DMS 273 treated with DMSO at 0.1 percent for 48 hours (cell line): ENCODE measurements at places on chromosomes 7 and 10.
A peak's percentile ranks its signal among the peaks of the same experiment; 100 is the strongest.

GRCh38 chr10:33635967-33636515, 301.6 kb upstream of the NRP1 start:
- no peak for DNase-seq

- no peak for DNase-seq
These were observed 290.8 kb upstream of the ZNF32 start for GRCh38 chr10:43939389-43939938.

DNA sequence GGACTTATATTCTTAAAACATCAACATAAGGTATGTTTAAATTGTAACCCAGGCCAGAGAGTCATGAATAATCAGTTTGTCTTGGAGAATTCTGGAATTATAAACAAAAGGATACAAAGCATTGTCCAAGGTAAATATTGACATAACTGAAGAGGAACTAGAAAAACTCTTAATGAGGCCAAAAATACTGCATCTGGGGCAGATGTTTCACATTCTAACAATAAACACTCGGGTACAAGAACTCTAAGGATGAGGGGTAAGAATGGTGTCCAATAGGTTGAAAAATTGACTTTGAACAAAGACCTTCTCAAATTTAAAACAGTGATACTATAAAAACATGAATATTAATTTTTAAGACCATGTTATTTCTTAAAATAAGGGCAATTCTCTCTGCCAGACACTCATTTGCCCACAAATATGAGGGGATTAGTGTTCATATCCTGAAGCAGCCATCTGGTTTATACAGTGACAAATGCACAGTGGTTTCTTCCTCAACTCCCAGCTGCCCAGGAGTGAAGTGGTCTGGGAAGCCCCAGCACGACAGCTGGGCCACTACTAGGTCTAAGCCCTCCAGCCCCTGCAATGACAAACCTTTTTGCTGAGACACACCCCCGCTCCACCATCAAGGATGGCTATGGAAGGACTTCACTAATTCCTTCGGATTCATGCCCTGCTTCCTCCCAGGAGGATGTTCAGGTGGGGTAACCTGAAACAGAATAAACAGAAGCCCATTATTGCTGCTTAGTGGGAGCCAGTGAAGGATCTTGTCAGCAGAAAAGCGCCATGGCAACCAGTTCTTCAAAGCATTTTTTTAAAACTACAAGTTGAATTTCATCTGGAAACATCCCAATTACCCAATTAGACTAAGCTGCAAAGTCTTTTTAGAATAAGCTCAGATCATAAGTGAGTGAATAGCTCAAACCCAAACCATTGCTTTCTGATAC, 107.5 kb upstream of the ARID5B start:
- DNase-seq, result no peak

- DNase-seq, result no peak
These were observed 152.2 kb upstream of the PDE1C start for GRCh38 chr7:32222251-32222900.

DNA sequence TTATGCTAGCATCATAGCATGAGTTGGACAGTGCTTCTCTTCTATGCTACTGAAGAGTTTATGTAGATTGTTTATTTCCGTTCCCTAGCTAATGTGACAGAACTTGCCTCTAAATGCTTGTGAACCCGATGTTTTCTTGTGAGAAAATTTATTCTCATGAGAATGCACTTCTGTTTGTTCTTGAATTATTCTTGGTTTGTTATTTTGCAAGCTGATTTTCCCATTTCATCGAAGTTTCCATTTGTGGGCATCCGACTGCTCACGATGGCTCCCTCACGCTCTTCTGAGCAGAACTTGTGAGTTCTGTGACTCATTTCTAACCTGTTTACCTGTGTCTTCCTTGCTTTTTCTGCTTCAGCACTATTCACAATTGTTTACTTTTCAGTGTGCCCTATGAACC, 59.9 kb downstream of the WDFY4 start:
- DNase-seq, result no peak

DNA sequence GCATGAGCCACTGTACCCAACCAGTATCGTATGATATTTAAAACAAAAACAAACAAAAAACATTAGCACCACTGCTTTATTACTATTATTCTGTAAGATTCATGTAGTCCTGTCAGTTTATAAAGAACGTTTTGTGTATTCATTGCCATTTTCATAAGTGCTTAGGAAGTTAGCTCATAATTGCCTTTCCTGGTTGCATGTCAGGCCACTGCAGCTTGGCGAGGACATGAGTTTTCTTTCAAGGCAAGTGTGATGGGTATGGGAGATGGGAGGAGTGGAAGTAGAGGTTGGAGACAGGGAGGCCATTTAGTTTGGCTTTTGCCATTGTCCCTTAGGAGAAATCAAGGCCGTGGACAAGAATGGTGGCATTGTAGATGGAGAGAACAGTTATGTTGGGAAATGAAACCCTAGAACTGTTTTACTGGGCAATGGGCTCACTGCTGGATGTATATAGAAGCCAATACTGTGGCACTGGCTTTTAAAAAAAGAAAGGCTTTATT, 48.9 kb downstream of the TYW1 start:
- DNase-seq, result no peak

- DNase-seq, result no peak
These were observed 48.2 kb downstream of the ARMH3 start for GRCh38 chr10:102007796-102008195.

DNA sequence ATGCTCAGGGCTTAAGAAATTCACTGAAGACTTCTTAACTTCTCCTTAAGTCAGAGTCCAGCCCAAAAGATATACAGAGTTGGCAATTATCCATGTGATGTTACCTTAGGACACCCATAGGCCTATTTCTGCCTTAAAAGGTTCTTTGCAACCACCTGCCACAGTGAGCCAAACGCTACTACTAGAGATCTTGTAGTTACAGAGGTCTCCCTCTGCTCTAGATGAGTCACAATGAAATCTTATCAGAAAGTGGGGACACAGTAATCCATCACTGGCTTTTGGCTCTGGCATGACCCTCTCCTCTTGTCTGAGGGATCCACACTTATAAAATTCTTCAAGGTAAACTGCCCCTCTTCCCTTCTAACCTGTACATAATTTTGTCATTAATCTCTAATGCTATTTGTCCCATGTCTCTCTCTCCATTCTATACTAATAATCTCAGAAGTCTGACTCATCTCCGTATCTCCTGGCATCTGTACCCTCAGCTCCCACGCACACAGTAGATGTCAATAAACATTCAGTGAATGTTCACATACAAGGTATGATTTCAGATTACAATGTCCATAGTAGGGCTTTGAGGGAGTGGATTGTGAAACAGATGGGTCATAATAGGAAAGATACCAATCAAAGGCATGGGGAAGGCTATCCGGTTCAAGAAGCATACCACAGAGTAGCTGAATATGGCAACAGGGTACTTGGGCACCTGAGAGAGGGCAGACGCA, 112.1 kb downstream of the SGMS1 start:
- no peak for DNase-seq

DNA sequence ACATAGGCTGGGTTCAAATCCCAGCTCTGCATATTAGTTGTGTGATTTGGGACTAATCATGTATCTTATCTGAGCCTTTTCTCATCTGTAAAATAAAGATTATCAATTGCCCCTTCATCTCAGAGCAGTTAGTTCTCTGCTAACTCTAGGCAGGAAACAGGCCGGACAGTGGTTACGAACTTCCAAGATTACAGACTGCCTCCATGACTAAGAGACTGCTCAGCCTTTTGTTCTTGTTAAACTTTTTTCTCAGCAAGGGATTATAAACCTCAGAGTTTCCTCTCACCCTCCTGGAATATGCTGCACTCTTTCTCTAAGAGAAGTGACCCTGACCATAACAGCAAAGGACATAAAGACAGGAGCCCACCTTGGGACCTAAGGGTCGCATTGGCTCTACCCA, 52.5 kb upstream of the NFKB2 start:
- no peak for DNase-seq

GRCh38 chr7:36309301-36309700, 80.4 kb upstream of the ANLN start:
- DNase-seq, result no peak

GRCh38 chr7:89837515-89837914, 316.8 kb upstream of the STEAP1 start:
- peak; percentile 96 for DNase-seq

DNA sequence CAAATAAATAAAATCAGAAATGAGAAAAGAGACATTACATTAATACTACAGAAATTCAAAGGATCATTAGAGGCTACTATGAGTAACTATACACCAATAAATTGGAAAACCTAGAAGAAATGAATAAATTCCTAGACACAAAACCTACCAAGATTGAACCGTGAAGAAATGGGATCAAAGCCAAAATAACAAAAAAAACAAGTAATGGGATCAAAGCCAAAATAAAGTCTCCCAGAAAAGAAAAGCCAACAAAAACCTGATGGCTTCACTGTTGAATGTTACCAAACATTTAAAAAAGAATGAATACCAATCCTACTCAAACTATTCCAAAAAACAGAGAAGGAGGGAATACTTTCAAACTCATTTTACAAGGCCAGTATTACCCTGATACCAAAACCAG, 20.0 kb downstream of the GSDME start:
- no peak for DNase-seq

- DNase-seq, result no peak
These were observed 288.3 kb downstream of the CELF2 start for GRCh38 chr10:11305825-11306593.

GRCh38 chr7:84529480-84530205, 335.1 kb upstream of the SEMA3A start:
- DNase-seq, result no peak

DNA sequence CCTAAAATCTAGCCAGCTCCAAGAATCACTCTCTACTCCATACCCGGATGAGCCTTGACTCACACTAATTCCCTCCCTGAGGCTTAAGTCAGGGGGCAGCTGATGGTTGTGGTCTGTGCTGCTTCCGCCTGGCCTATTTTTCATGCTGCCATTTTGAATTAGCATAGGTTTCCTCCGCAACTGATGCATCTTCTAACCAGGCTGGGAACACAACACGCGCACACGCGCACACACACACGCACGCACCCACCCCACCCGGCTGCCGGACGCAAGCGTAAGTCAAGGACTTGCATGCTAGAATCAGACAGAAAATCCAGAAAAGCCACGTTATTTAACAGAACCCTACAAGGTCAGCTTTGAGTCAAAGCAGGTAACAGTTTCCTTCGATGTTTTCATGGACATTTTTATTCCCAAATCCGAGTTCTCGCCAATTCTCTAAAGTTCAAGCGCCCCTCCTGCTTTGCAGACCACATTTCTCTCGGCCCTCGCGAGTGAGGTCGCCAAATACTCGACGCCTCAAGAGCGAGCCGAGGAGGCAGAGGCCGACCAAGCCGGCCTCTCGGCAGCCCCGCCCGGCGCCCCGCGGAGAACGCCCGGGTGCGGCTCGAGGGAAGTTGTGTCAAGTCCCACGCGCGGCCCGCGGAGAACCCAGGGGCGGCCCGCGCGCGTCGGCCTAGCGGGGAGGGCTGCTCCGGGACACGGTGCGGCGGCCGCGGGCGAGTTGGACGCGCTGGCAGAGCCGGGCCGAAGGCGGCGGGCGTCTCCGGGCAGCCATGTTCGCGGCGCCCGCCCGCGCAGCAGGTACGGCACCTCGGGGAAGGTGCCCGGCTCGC, 961 bp downstream of the SCRN1 start:
- DNase-seq, result no peak

GRCh38 chr7:40780460-40780859, 645.7 kb downstream of the SUGCT start:
- DNase-seq, result no peak

DNA sequence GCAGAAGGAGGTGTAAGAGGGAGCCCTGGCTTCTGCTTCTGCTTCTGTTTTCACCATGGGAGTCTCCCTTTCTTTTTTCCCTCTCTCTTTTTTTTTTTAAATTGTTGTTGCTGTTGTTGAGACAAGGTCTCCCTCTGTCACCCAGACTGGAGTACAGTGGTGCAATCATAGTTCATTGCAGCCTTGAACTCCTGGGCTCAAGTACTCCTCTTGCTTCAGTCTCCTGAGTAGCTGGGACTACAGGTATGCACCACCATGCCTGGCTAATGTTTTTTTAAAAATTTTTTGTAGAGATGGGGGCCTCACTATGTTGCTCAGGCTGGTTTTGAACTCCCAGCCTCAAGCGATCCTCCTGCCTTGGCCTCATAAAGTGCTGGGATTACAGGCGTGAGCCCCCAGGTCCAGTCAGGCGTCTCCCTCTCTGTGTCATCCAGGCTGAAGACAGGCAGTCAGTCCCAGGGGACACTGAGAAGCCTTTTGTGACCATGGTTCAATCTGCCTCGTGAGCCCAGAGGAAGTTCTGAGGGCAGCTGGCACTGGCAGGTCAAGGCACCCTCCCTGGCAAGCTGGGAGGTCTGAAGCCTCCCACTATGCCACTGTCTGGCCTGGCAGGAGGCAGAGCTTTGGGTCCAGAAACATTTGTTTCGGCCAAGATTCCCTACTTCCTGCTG, 33.6 kb upstream of the NPFFR1 start:
- DNase-seq, result no peak

GRCh38 chr7:121953601-121954000, 80.6 kb downstream of the PTPRZ1 start:
- DNase-seq, result no peak

DNA sequence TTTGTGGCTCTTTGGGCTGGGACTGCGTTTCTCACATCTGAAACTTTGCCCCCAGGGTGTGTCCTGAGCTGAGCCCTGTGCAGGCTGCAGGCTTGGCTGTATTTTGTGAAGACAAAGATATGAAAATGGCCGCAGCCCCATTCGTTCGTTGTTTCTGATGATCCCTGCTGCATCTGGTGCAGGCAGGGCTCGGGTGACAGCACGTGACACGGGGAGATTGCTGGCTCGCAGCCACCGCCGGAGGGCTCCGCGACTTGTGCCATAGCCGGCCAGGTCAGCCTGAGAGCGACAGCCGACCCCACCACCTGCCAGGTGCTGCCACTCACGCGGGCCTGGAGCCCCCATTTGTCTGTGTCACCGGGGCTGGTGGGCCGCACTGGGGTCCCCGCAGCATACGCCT, 81.3 kb downstream of the ZRANB1 start:
- no peak for DNase-seq

DNA sequence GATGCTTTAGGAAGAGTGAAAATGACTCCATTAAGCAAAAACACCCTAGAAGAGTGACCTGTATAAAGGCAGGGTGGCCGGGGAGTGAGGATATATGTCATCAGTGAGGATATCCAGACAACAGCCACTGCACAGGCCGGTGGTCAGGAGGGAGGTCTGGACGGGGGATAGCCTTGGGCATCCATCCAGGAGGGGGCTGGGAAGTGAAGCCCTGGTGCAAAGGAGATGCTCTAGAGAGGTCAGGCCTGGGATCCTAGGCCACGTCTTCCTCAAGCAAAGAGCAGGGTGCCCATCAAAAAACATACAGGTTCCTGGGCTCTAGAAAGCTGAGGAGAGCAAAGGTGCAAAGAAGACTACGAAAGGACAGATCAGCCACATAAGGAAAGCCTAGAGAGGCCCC, 25.6 kb downstream of the FAM171A1 start:
- DNase-seq, result no peak

GRCh38 chr10:49827297-49827696, 65.2 kb upstream of the OGDHL start:
- no peak for DNase-seq
